ENCODE measurements at places on chromosomes 11 and 22.

DNA sequence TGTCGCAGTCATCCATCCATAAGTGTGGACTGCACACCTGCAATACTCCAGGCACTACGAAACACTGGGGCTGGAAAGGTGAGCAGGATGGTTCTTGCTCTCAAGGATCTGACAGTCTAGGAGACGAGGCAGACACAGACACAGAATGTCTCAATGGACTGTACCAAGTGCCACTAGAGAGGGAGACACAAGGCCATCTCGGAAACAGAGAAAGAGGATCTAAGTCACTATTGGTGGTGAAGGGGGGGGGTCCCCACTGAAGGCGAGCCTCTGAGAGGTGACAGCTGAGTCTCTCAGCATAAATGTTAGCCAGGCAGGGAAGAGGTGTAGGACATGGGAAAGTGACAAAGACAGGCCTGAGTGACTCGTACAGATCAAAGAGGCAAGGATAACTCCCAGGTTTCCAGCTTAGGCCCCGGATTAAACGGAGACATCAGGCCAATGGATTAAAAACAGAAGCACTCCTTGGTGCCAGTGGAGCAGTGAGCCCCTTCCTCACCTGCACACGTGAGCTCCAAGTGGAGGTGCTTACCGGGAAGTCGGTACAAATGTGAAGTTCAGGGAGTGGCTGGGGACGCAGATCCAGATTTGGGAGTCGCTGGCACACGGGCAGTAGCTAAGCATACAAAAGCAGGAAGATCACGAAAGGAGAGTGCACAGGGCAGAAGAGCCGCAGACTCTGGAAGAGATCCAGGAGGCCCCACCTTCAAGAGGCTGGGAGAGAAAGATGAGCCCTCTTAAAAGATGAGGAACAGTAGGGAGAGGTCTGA lies 117.2 kb downstream of the MICAL3 start:
- DNase-seq: no peak

- peak; percentile 87 for DNase-seq
Measured at GRCh38 chr22:41998361-41999261, at the start of gene WBP2NL. Gene WBP2NL (plus strand): TSS chr22:41998788. CDS start chr22:41998819, 31 bp downstream.

DNA sequence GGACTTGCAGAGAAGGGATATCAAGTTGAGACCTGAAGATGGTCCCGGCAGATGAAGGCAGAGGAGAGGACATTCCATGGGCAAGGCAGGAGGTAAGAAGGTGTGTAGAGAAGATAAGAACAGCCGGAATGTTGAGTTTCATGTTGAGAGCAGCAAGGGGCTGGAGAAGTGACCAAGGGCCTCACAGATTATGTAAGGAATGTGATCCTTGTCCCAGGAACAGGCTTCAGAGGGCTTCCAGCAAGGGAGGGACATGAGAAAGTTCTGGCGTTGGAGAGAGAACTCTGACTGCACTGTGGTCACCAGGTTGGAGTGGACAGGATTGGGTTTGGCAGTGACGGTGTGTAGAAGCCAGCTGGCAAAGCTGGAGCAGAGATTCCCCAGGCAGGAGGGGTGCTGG lies 27.6 kb upstream of the PPFIA1 start:
- DNase-seq: no peak

DNA sequence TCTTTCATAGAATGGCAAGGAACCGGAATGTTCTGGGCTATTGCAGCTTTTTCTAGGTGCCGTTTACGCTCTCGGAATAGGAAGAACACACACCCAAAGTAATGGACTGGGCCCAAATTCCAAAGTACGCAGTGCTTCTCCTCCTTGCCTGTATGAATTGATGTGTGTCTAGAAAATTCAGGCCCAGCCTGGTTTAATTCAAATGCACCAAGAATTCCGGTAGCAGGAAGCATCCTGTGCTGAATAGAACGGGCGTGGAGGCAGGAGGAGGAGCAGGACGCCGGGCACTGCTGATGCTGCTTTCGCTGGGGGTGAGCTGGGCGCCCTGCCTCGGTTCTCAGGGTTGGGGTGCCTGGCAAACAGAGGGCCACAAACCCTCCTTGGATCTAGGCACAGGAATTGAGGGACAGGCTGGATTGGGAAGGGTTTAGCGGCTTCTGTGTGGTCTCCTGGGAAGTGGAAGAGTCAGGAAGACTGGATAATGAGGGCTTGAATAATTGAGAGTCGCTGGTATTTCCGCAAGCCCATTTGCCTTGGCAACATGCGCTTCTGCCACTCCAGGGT lies 2.0 kb downstream of the PARVB start:
- no peak for DNase-seq

DNA sequence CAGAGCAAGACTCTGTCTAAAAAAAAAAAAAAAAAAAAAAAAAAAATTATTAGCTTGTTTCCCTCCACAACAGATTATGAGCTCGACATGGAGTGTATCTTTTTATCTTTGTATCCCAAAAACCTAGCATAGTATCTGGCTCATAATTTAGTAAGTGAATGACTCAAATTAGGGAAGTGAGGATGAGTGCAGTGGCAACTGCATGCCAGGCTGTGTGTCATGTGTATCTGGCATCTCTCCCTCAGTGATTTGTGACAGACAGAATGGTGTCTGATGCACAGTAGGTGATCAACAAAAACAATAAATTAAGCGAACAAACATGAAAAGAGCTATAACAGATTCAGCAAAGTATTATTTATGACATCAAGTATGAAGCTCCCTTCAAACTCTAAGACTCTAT lies 7.2 kb downstream of the STK33 start:
- no peak for DNase-seq

- no peak for DNase-seq
Measured at GRCh38 chr11:133712051-133712560, 133.2 kb downstream of the SPATA19 start.

GRCh38 chr22:30606455-30607299 lies at the start of gene TCN2:
Gene TCN2 (plus strand): TSS chr22:30607174. CDS start chr22:30607332, 158 bp downstream.
- no peak for DNase-seq

DNA sequence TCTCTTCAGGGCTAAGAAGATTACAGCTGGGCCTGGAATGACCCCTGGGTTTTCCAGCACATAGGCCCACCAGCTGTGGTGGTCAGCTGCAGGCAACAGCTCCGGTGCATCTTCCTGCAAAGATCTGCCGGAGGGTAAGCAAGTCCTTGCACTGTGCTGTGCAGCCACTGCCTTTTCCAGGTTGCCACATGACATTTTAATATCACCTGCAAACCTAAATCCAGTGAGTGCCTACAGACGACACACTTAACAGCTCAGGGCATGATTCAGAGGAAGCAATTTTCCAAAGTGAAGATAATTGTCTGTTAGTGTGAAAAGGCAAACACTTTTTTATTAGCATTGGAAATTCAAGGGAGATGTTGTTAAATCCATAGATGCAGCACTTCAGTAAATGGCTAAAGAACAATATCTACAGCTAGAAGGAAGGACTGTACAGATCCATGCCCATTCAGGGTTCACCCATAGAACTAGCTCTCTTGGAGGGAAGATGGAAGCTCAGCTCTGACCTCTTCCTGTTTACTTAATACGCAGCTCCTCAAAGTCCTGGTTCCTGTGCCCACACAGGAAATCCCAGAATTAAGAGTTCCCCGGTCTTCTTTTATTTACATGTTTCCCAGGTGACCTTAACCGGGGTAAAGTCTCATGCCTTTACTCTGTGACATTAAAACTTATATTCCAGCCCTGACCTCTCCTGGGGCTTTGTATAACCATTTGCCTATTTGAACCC lies 13.3 kb upstream of the NRIP3 start:
- DNase-seq: peak; percentile 22

DNA sequence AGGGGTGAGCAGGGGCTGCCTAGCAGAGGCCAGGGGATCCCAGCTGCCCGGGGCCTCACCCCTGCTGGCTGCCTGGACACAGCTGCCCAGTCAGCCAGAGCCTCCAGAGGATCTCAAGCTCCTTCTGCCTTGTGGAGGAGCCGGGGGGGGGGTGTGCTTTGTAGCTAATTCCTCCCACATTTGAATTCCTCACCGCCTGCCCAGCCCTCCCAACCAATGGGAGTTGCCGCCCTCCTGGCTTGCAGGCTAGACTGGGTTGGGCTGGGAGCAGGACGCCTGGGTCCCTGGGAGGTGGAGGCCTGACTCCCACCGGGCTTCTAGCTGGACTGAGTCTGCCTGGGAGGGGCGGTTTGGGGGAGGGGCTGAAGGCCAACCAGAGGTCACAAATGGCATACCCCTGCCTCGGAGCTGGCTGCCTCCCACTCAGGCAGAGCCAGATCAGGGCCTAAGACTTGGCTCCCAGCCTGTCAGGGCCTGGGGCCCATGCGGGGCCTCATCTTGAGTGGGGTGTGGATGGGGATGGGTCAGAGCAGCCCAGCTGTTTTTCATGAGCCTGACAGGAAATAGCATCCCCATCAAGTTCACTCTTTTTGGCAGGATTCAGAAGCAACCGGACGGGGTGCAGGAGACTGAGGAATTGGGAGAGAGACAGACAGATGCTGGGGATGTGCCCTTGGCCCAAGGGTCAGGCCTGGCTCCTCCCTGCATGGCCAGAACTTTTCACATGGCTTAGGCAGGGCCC lies 29.2 kb upstream of the PDE2A start:
- no peak for DNase-seq

DNA sequence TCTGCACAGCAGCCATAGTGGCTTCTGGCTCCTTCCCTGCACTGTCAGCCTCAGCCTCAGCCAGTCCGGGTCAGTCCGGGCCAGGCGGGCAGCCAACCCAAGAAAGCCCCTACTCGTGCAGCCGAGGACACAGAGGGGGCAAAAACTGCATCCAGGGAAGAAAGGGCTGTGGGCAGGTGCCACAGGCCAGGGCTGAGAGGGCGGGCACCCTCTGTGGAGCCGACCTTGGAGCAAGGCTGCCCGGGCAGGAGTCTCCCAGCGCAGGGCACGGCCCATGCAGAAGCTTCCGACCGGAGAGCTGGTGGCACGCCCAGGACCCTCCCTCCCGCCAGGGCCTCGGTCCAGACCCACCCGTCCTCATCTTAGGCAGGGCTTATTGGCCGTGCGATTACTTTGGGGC lies 10.5 kb upstream of the TH start:
- no peak for DNase-seq

DNA sequence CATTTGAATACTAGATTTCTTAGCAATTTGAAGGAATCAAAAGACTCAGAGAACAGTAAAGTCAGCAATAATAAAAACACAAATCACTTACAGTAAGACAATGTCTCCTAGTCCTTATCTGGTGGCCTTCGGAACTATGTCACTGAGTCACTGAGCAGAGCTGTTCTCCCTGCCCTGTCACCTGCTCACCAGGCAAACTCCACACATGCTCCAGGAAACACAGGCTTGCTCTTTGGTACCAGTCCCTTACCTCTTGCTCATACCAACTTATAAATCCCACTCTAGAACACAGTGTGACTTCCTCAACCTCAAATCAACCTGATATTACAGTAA lies 81.1 kb upstream of the CHRM4 start:
- DNase-seq: no peak

- DNase-seq: no peak
Measured at GRCh38 chr11:7657306-7658025, 15.8 kb downstream of the CYB5R2 start.

- no peak for DNase-seq
Measured at GRCh38 chr11:72614381-72614780, 59.8 kb downstream of the PDE2A start.

GRCh38 chr22:40499209-40499623 lies 128.8 kb downstream of the SGSM3 start:
- no peak for DNase-seq
